Activated CD4-positive, alpha-beta memory T cell treated with anti-CD3 and anti-CD28 coated beads, Interleukin-2, amount 10 ng/mL, durations not matched to agents 7 days and 5 days (primary cell): ENCODE measurements at places on chromosomes 12 and 14. TPM values are rescaled to one million over a fixed set of nuclear protein-coding genes. Genes with fewer than 3 reads are reported as not detected.
A peak's percentile ranks its signal among the peaks of the same experiment; 100 is the strongest.

GRCh38 chr14:51691176-51691575, 39.5 kb downstream of the FRMD6 start:
- no peaks in the 10 kb centered on the region for H3K27me3 ChIP-seq
- no peak overlapping the region for H3K4me3 ChIP-seq
- H3K27ac ChIP-seq = no peak overlapping the region
- no peak for DNase-seq

The SPX gene
- 0.88 TPM for total RNA-seq

- H3K36me3 ChIP-seq = no peaks in the 10 kb centered on the region
- peaks cover 18% of the 10 kb centered on the region for H3K4me1 ChIP-seq
- no peak overlapping the region for H3K4me3 ChIP-seq
- H3K27me3 ChIP-seq = peaks cover 76% of the 10 kb centered on the region
These were observed 2.1 kb downstream of the MSI1 start for GRCh38 chr12:120366845-120367232.

The CCDC197 gene
- not detected for total RNA-seq

- H3K4me3 ChIP-seq = peak overlapping the region; percentile 74
- peaks cover 48% of the 10 kb centered on the region for H3K4me1 ChIP-seq
- peak; percentile 61 for DNase-seq
- H3K27me3 ChIP-seq = peaks cover 63% of the 10 kb centered on the region
- H3K27ac ChIP-seq = peak overlapping the region; percentile 88
These were observed 630 bp downstream of the FOS start for GRCh38 chr14:75279153-75279762.

The SERPINA5 gene
- total RNA-seq = not detected

GRCh38 chr12:89427508-89428156, 75.3 kb upstream of the DUSP6 start:
- no peaks in the 10 kb centered on the region for H3K27me3 ChIP-seq
- H3K4me3 ChIP-seq = peak overlapping the region; percentile 53
- peaks cover 48% of the 10 kb centered on the region for H3K4me1 ChIP-seq
- peak; percentile 48 for DNase-seq
- H3K27ac ChIP-seq = peak overlapping the region; percentile 88

The RTN1 gene
- total RNA-seq = not detected

DNA sequence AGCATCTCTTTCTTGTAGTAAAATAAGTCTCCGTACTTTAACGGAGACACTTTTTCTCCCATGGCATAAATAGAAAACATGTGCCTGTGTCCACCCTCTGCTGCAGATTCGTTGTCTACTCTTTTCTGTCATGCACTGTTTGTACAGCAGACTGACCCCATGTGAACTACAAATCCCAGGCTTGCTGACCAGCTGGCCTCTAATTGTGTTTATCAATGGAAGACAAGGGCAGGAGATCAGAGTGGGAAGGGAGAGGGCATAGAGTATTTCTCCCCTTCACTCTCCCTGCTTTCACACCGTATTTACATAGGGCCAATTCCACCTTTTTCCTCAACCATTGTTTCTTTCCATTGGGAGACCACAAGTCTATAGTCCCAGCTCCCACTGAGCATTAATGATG, 31.0 kb upstream of the TMTC2 start:
- peaks cover 13% of the 10 kb centered on the region for H3K4me1 ChIP-seq
- DNase-seq = no peak
- no peaks in the 10 kb centered on the region for H3K36me3 ChIP-seq
- H3K27ac ChIP-seq = no peak overlapping the region
- H3K4me3 ChIP-seq = no peak overlapping the region

GRCh38 chr12:16573398-16574077, 32.4 kb downstream of the LMO3 start:
- no peak for DNase-seq
- no peak overlapping the region for H3K27ac ChIP-seq
- no peaks in the 10 kb centered on the region for H3K27me3 ChIP-seq
- no peak overlapping the region for H3K4me3 ChIP-seq

The ANO2 gene
- not detected for total RNA-seq

- H3K4me1 ChIP-seq = no peaks in the 10 kb centered on the region
- H3K4me3 ChIP-seq = no peak overlapping the region
- no peak overlapping the region for H3K27ac ChIP-seq
- no peaks in the 10 kb centered on the region for H3K36me3 ChIP-seq
These were observed 693.0 kb downstream of the LRFN5 start for GRCh38 chr14:42299692-42300091.

- no peak for DNase-seq
- H3K27ac ChIP-seq = no peak overlapping the region
- no peak overlapping the region for H3K4me3 ChIP-seq
- H3K4me1 ChIP-seq = no peaks in the 10 kb centered on the region
These were observed 57.4 kb upstream of the KRR1 start for GRCh38 chr12:75568801-75569200.

- H3K27ac ChIP-seq = no peak overlapping the region
- no peaks in the 10 kb centered on the region for H3K4me1 ChIP-seq
- H3K36me3 ChIP-seq = no peaks in the 10 kb centered on the region
- no peak overlapping the region for H3K4me3 ChIP-seq
- peaks cover 34% of the 10 kb centered on the region for H3K27me3 ChIP-seq
These were observed 67.6 kb upstream of the CDKN3 start for GRCh38 chr14:54329082-54329695.

- no peak overlapping the region for H3K27ac ChIP-seq
- H3K27me3 ChIP-seq = peaks cover 5% of the 10 kb centered on the region
- DNase-seq = no peak
- H3K4me1 ChIP-seq = no peaks in the 10 kb centered on the region
- H3K4me3 ChIP-seq = no peak overlapping the region
These were observed 72.7 kb downstream of the SAMD4A start for GRCh38 chr14:54639611-54640010.

DNA sequence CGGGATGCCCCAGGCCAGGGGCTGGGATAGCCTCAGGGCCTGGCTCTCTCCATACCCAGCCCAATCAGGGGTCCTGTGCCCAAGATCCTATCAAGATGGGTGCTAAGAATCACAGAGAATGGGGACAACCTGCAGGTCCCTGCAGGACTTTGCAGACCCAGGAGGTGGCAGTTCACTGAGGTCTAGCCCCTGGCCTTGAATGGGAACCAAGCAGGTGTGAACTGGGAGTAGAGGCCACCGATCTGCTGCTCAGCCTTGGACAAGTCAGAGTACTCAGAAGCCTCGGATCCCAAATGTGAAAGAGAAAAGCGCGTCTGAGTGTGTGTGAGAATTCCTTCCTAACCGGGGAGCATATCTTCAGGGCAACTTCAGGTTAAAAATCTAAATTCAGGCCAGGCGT, 76.2 kb downstream of the ARL6IP4 start:
- no peak for DNase-seq
- no peak overlapping the region for H3K4me3 ChIP-seq
- H3K4me1 ChIP-seq = no peaks in the 10 kb centered on the region

DNA sequence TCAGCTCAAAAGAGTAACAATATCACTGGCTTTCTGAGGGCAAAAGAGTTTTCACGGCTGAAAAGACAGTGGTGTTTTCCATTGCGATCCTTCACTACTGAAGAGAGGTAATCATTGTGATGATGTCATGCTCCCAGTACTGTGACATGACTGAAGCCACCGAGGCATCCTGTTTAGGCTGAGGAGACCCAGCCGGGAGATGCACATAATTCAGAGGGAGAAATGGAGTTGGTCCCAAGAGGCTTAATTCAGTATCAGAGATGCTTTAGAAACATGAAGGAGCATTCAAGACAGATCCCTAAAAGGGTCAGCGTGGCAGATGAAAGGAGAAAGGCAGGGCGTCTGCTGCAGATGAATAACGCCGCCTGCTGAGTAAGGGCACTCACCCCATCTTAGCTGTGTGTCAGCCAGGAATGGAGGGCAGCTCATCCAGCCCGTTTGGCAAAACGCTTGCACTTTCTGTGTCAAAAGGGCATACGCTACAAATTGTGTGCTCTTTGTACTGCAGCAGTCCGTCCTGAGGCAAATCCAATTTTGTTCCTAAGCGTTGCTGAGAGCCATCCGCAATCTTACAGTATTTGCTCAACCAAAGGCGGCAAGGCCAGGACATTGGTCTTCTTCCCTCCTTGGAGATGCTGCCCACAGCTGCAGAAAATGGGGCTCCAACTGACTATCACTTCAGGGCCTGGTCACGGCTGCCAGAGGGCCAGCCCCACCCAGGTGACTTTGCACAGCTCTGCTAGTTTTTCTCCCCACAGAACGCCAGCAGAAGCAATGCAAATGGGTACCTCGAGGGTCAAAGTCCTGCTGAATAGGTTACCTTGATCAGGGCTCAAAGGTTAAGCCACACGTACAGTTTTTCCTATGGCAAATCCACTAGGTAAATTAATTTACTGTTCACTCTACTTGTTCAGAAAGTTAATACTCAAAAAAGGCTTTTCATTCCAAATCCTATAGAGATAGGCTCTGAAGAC, 23.5 kb downstream of the CCDC92 start:
- no peak for DNase-seq
- no peak overlapping the region for H3K4me3 ChIP-seq
- no peaks in the 10 kb centered on the region for H3K4me1 ChIP-seq
- no peaks in the 10 kb centered on the region for H3K27me3 ChIP-seq
- no peaks in the 10 kb centered on the region for H3K36me3 ChIP-seq

- no peak overlapping the region for H3K27ac ChIP-seq
- H3K27me3 ChIP-seq = no peaks in the 10 kb centered on the region
- H3K36me3 ChIP-seq = no peaks in the 10 kb centered on the region
- H3K4me1 ChIP-seq = no peaks in the 10 kb centered on the region
- no peak overlapping the region for H3K4me3 ChIP-seq
These were observed 9.9 kb downstream of the PIWIL1 start for GRCh38 chr12:130347588-130347987.

The ANO4 gene
- not detected for total RNA-seq

DNA sequence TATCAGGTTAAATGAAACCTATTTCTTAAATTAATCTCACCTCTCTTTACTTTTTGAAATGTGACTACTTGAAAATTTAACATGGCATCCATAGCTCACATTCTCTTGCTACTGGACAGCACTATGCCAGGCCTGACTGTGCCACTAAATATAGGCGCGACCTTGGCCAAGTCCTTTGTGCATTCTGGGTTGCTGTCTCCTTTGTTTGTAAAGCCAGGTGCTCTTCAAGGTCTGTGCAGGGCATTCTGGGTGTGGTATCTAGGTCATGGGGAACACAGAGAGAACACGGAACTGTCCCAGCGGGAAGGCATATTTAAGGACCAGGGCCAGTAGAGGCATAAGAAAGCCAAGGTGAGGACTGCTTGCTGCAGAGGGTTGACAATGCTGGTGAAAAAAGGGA, 121.2 kb downstream of the ZNF664 start:
- H3K27ac ChIP-seq = no peak overlapping the region
- no peaks in the 10 kb centered on the region for H3K4me1 ChIP-seq
- no peaks in the 10 kb centered on the region for H3K36me3 ChIP-seq
- no peak overlapping the region for H3K4me3 ChIP-seq

The ARHGEF25 gene
- 0.55 TPM for total RNA-seq

The KRT79 gene
- total RNA-seq = not detected

DNA sequence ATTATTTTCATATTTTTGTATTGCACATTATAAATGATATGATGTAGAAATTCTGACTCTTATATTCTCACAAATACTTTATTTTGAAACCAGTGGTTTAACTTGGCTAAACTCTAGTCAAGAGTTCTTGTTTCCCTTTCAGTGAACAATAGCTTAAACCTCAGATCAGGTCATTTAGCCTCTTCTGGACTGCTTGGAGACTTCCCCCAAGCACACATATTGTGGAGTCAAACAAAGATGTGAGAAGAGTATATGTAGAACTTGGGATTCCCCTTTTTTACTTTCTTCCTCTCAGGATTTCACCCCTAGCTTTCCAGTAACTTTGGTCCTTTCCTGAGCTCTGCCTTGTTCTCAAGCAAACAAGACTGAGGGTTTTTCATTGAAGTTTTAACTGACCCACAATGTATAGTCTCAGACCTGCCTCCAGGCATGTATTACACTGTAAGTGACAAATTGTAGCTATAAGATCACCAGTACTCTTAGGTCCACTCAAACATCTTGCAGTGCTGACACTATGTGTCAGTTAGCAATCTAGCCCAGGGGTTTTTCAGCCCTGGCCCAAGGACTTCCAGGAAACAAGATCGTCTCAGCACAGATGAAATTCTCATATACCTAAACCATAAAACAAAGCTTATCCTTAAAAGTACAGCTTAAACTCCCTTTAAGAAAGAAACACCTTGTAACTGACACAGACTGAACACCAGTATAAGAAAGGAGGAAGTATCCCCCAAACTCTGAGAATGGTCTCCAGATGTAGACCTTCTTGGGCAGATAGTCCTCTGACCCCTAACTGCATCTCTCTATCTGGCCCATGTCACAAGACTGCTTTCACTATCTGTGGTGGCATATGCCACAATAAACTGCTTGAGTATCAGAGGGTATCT, 98.6 kb downstream of the SLC6A15 start:
- no peaks in the 10 kb centered on the region for H3K4me1 ChIP-seq
- no peak for DNase-seq
- no peak overlapping the region for H3K4me3 ChIP-seq
- H3K27ac ChIP-seq = no peak overlapping the region
